ENCODE measurements at places on chromosomes 3 and 15.

DNA sequence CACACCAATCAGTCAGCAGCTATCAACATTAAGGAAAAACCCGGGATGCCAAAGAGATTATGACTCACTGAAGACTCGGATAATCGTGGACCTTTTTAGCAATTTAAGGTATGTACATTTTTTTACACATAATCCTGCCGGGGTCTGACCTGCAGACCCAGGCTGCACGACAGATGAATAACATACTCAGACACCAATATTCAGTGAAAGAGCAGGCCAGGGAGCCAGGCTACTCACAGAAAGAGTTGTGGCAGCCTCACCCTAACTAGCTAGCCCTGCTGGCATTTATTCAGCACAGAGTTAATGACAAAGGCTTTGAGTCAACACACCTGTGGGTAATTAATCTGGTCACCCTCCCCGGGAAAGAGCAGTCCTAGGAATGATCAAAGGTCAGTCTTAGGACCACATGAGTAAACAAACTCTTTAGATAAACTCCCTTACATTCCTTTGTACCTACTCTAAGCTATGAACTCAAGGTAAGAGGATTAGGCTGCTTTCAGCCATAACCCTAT lies 727.5 kb downstream of the TBL1XR1 start:
- no peak for DNase-seq

- no peak for DNase-seq
Measured at GRCh38 chr3:25423780-25424588, 4.1 kb upstream of the RARB start.

- no peak for DNase-seq
Measured at GRCh38 chr15:31326875-31327668, 437 bp downstream of the KLF13 start.

GRCh38 chr3:55879901-55880331 lies 392.8 kb upstream of the WNT5A start:
- no peak for DNase-seq

DNA sequence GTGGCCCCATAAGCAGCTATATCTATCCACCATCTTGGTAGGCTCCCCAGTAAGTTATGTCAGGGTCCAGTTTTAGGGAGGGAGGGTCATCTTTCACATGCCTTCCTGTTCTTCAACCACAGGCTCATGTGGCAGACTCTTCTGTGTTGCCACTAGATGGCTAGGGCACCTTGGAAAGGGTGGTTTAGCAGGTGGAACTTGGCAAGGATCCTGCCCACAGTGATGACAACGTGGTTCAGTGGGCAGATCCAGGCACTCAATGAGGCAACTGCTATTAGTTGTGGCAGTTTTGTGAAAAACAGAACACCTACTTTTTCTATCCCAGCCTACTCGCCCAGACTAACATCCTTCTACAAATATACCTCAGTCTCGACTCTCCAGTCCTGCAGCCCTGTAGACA lies 7.2 kb upstream of the RBP1 start:
- no peak for DNase-seq

GRCh38 chr3:141049681-141050080 lies 1.5 kb upstream of the SPSB4 start:
- DNase-seq, result no peak

GRCh38 chr3:61331929-61332552 lies 80.8 kb upstream of the FHIT start:
- DNase-seq, result no peak

DNA sequence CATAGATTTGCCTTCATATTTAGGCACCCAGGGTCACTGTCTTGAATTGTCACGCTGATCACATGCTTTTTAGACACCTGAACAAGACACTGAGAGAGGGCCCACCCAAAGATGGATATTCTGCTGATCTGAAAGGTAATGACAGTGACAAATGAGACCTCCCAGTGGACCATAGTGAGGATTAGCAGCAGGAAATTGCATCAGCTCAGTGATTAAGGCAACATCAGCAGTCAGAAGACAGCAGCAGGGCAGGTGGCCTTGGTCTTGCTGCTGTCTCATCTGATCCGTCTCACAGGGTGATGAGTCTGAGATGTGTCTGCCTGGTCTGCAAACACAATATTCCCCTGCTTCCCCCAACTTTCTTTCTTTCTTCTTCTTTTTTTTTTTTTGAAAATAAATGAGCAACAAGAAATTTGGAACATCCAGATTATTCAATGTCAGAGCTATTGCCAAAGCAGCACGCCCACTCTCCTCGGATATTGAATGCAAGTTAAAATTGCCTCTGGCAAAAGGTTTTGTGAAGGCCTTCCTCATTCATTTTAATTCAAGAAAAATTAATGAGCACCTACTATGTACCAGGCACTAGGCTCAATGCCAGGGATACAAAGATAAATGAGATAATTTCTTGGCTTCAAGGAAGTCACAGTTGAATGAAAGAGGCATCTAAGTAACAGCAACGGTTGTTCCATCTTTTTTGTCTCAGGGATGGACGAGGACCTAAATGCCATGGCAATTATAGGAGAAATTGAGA lies 14.1 kb downstream of the OTOL1 start:
- DNase-seq, result peak; percentile 7

- no peak for DNase-seq
Measured at GRCh38 chr3:170360466-170360865, 3.0 kb downstream of the SKIL start.

GRCh38 chr3:102032491-102033383 lies 183.4 kb downstream of the NFKBIZ start:
- no peak for DNase-seq

GRCh38 chr15:57606816-57607215 lies 15.1 kb downstream of the MYZAP start:
- DNase-seq, result no peak

GRCh38 chr3:148211725-148212124 lies 486.0 kb upstream of the AGTR1 start:
- DNase-seq, result no peak

DNA sequence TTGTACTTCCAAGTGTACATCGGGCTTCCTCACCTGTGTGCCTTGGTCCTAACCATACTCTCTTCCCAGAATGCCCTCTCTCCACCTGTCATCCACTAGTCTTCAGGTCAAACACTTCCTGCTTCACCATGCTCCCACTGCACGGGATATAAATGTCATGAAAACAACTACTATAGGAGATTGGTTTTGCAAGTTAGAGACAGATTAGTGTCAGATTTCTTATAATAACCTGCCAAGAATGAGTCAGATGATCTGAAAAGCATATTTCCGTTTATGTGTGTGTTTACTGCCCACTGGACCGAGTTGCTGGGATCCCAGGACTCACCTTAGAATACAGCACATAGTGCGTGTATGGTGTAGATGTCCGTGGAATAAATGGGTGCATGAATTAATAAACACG lies 21.4 kb downstream of the PLA1A start:
- no peak for DNase-seq

All from NCI-H1436 treated with DMSO at 0.1 percent for 48 hours (cell line).